ENCODE measurements at places on chromosomes 1 and 21. TPM values are rescaled to one million over a fixed set of nuclear protein-coding genes. Genes with fewer than 3 reads are reported as not detected.

- peaks cover 12% of the 10 kb centered on the region for H3K36me3 ChIP-seq
- DNase-seq = no peak
- no peaks in the 10 kb centered on the region for H3K27me3 ChIP-seq
- H3K4me1 ChIP-seq = no peaks in the 10 kb centered on the region
- H3K4me3 ChIP-seq = no peak overlapping the region
- no peak overlapping the region for H3K27ac ChIP-seq
Measured at GRCh38 chr21:43755820-43756594, 20.1 kb downstream of the CSTB start.

GRCh38 chr1:93692026-93692425, 10.4 kb upstream of the BCAR3 start:
- no peak overlapping the region for H3K27ac ChIP-seq
- no peak overlapping the region for H3K4me3 ChIP-seq
- H3K36me3 ChIP-seq = no peaks in the 10 kb centered on the region
- peaks cover 11% of the 10 kb centered on the region for H3K27me3 ChIP-seq
- no peaks in the 10 kb centered on the region for H3K4me1 ChIP-seq
- no peak for DNase-seq

DNA sequence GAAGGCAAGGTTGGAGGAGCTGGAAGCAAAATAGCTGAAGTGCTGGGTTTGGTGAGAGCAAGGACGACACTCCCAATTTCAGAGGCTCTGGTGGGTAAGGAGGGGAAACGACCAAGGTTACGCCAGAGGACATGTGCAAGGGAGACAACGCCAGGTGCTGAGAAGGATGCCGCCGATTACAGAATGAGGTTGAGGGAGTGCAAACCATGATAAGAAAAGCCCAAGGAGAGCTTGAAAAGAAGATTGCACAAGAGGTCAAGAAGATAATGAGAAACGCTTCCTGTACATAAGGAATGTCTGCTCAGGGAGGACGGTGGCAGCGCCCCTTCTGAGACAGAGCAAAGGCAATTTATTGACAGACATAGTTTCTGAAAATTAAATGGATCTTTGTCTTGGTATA, 382.0 kb upstream of the PROX1 start:
- H3K4me1 ChIP-seq = peaks cover 4% of the 10 kb centered on the region
- H3K27ac ChIP-seq = no peak overlapping the region
- H3K4me3 ChIP-seq = no peak overlapping the region
- H3K36me3 ChIP-seq = no peaks in the 10 kb centered on the region

DNA sequence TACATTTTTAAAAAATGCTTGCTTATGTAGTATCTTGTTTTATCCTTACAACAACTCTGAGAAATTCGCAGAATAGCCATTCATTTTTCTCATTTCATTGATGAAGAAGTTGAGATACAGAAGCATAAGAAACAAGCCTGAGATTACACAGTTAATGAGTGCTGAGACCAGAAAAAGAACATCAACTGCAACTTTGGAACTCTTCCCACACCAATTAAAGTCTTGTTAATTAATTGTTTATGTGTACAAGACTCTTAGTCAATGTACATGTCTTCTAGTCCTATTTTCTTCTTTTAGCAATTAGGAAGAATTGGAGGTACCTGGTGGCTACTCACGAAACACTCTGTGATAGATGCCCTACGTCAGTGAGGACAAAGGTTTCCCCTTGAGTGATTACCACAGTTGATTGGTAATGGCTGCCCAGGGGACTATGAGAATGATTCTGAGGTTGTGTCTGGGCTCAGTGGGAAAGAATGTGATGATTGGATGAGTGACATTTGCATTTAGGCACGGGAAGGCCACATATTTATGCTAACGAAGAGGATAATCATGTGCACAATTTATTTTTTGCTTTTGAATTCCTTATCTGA, 187.4 kb upstream of the KCNK2 start:
- H3K36me3 ChIP-seq = no peaks in the 10 kb centered on the region
- H3K27ac ChIP-seq = no peak overlapping the region
- no peak for DNase-seq
- no peaks in the 10 kb centered on the region for H3K4me1 ChIP-seq

GRCh38 chr21:31408301-31409088, 64.4 kb upstream of the TIAM1 start:
- no peaks in the 10 kb centered on the region for H3K27me3 ChIP-seq
- H3K27ac ChIP-seq = no peak overlapping the region

DNA sequence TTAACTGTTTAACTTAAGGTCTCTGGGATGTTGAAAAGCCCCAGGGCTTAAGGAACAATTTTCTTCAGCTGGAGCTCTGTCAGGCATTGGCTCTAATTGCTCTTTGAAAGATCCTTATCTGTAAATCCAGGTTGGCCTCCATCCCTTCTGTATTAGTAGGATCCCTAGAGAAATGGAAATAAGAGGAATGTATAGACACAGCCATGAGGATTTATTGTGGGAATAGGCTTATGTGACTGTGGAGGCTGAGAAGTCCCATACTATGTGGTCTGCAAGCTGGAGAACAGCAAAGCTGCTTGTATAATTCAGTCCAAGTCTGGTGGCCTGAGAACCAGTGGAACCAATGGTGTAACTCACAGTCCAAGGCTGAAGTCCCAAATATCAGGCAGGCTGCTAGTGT, 47.6 kb upstream of the VAV3 start:
- peaks cover 3% of the 10 kb centered on the region for H3K4me1 ChIP-seq
- no peak for DNase-seq
- no peaks in the 10 kb centered on the region for H3K36me3 ChIP-seq
- peaks cover 25% of the 10 kb centered on the region for H3K27me3 ChIP-seq

BATF3 gene
- 0.53 TPM for total RNA-seq

DNA sequence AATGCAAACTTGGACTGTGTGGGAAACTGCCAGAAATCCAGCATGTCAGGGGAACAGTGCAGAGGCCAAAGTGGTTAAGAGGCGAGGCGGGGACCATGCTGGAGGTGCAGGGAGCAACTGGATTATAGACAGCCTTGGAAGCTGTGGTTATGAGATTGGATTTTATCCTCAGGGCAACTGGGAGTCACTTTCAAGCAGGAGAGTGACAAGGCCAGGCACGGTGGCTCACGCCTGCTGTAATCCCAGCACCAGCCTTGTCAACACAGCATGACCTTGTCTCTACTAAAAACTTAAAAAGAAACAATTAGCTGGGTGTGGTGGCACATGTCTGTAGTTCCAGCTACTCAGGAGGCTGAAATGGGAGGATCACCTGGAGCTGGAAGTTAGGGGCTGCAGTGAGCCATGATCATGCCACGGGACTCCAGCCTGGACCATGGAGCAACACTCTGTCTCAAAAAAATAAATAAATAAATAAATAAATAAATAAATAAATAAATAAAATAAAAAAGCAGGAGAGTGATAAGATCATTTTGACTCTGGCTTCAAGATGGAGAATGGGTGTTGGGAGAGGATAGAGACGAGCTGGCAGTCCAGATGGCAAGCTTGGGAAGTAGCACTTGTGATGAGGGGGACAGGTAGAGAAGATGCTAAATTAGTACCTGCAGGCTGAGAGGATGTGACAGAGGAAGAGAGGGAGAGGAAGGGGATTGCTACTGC, 3.5 kb downstream of the HAPLN2 start:
- H3K27ac ChIP-seq = no peak overlapping the region
- DNase-seq = no peak
- peak overlapping the region; percentile 26 for H3K4me3 ChIP-seq
- peaks cover 77% of the 10 kb centered on the region for H3K27me3 ChIP-seq

GRCh38 chr1:235018720-235019444, 109.8 kb downstream of the TOMM20 start:
- no peak overlapping the region for H3K4me3 ChIP-seq
- no peaks in the 10 kb centered on the region for H3K36me3 ChIP-seq
- no peak overlapping the region for H3K27ac ChIP-seq
- H3K4me1 ChIP-seq = peaks cover 21% of the 10 kb centered on the region

GRCh38 chr1:218376722-218377121, 31.6 kb downstream of the TGFB2 start:
- peak overlapping the region; percentile 59 for H3K27ac ChIP-seq
- peaks cover 9% of the 10 kb centered on the region for H3K36me3 ChIP-seq
- no peaks in the 10 kb centered on the region for H3K27me3 ChIP-seq
- peaks cover 58% of the 10 kb centered on the region for H3K4me1 ChIP-seq
- no peak for DNase-seq

PGLYRP4 gene
- not detected for total RNA-seq

DNA sequence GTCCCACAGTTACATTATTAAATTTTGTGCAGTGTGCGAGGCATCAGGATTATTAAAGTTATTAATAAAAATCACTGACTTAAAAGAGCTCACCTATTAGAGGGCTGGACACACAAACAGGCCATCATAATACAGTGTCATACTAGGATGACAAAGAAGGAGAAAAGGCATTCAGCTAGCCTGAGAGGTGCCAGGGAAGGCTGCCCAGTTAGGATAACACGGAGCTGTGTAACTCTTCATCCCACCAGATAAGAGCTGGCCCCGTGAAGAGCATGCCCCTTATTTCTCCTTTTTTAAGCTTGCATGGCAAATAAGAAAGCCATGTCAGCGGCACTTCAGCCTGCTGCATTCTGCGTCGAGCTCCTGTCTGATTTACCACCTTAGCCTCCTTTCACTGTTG, 109.5 kb downstream of the KCNK1 start:
- peaks cover 5% of the 10 kb centered on the region for H3K4me1 ChIP-seq
- H3K36me3 ChIP-seq = no peaks in the 10 kb centered on the region
- no peak overlapping the region for H3K27ac ChIP-seq
- no peak for DNase-seq

DNA sequence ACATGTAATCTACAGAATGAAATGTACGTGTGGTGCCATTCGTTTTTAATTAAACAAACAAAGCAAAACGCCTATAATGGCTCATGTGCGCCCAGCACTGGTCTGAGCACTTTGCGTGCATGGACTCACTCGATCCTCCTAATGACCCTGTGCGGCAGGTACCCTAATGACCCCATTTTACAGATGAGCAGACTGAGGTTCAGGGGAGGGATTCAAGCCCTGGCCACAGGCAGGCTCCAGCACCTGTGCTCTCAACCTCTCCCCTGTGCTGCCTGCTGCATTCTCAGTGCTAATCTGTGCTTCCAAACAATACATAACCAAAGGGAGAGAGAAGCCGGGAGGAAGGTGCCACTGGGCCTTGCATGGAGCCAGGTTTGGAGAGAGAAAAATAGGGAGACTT, 124.2 kb upstream of the ZBTB40 start:
- H3K27me3 ChIP-seq = peaks cover 62% of the 10 kb centered on the region
- H3K27ac ChIP-seq = no peak overlapping the region
- no peaks in the 10 kb centered on the region for H3K36me3 ChIP-seq

DNAJC28 gene
- 4.9 TPM for total RNA-seq

FAM131C gene
- total RNA-seq = 1.2 TPM
